ENCODE measurements at places on chromosomes 3 and 15. TPM values are rescaled to one million over a fixed set of nuclear protein-coding genes. Genes with fewer than 3 reads are reported as not detected.
A peak's percentile ranks its signal among the peaks of the same experiment; 100 is the strongest.

DNA sequence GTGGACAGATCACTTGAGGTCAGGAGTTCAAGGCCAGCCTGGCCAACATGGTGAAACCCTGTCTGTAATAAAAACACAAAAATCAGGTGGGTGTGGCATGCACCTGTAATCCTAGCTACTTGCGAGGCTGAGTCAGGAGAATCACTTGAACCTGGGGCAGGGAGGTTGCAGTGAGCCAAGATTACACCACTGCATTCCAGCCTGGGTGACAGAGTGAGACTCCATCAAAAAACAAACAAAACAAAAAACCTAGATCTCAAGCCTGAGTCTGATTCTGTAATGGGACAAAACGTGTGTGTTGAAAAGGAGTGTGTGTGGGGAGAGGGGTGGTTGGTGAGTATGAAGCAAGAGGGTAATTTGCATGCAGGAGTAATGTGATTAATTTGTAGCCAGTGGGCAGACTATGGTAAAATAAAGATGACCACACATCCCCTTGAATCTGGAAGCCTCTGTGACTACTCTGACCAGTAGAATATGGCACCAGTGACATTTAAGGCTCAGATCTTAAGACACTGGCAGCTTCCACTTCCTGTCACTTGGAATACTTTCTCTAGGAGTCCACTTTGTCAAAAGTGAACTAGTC is 18.4 kb upstream of the OPA1 start:
- no peak for DNase-seq

DNA sequence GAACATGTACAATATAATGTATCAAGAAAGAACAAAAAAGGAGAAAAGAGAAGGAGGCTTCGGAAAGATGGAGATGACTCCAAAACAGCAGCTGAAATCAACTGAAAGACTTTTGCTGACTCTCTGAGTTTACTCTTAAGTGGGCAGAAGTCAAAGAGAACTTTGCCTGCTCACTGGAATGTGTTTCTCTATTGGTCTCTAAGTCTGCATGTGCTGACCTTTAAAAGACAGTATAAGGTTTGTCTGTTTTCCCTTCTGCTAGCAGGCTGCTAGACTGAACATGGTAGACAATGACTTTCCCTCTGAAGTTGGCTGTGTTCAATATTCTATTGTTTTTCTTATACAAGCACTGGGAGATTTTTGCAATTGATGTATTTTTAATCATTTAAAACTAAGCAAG is 7.2 kb upstream of the MAP4 start:
- no peak for DNase-seq

DNA sequence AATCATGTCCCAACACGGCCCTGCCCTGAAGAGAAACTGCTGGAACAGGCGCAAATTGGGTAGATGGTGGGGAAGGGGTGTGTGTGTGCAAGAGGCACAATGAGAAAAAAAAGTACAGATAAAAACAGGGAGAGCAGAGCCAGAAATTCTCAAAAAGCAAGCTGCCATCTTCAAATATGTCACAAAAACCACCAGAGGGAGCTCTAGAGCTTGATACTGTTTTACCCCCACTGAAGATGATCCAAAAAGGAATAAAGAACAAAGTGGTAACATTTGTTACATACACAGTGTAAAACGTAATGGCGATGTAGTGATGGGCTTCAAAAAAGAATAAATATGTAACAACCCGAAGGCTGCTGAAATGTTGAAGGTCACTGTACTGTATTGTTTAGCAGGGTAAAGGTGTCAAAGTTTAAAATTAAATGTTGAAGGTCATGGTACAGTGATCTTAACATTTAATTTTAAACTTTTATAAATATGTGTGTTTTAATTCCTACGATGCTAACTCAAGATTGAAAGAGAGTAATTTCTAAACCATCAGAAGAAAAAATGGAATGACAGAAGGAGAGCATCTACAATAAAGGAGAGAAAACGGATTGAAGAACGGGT is 6.0 kb downstream of the SNRPA1 start:
- peak; percentile 25 for DNase-seq

GRCh38 chr3:33144433-33144832 is 30.6 kb downstream of the CRTAP start:
- DNase-seq: peak; percentile 22

- DNase-seq: no peak
Observed at GRCh38 chr15:68204776-68205557, at the start of gene CALML4. Gene CALML4, minus strand, starts transcription at chr15:68205332. Its CDS starts 85 bp downstream, at chr15:68205247.

DNA sequence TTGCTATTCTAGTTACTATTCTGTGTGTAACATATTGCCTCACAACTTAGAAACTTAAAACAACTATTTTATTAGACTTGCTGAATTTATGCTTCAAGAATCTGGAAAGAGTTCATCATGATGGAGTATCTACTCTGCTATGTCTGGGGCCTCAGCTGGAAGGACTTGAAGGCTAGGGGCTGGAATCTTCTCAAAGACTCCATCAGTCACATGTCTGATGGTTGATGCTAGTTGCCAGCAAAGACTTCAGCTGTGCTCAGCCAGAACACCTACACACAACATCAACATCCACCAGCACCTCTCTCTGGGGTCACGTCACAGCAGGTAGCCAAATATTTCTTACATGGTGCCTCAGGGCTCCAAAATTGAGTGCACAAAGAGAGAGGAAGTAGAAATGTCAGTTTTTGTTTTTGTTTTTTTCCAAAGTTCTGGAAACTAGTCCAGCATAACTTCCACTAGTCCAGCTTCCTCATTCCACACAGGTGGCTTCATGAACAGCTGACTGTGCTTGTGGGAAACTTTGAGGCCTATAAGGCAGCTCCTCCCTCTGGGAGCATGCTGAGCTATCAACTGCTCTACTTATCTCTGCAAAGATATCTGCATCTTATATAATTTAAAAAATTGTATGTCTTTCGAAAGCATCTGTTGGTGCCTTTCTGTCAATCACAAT is 325.4 kb upstream of the AGTR1 start:
- DNase-seq: no peak

DNA sequence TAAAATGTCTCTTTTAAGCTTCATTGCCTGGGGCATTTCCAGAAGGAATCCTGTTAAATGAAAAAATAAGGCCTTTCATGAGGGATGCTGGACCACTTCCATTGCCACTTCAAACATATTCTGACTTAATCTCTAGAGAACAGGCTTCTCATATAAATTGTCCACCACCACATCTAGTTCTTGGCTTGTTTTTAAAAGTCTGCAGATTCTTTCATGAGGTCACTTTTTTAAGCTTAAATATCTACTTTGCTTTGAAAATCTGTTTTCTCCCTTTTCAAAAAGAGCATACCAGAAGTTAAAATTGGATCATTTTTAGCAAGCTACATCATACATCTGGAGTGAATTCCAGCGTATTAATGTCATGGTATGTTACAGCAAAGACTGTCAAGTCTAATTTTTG is 131.6 kb downstream of the C3orf70 start:
- no peak for DNase-seq

GRCh38 chr15:62601777-62602545 is 436.9 kb upstream of the C2CD4B start:
- no peak for DNase-seq

GRCh38 chr3:18010001-18010400 is 267.6 kb upstream of the TBC1D5 start:
- no peak for DNase-seq

DNA sequence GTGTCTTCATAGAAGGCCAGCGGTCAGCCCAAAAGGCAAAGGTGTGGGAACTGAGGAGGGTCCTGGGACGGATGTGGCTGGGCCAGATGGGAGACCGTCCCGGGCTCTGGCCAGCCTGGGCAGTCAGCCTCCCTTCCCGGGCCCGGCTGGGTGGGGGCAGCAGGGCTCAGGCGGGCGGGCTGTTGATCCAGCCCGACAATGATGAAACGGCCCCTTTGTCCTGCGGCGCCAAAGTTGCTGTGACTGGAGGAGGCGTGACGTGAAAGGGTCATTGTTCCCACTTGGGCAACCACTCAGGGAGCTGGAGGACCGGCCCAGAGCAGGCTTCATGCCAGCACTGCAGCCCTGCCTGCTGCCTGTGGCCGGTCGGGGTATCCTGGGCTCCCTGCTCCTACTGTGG is 16.5 kb downstream of the DUSP7 start:
- no peak for DNase-seq

DNA sequence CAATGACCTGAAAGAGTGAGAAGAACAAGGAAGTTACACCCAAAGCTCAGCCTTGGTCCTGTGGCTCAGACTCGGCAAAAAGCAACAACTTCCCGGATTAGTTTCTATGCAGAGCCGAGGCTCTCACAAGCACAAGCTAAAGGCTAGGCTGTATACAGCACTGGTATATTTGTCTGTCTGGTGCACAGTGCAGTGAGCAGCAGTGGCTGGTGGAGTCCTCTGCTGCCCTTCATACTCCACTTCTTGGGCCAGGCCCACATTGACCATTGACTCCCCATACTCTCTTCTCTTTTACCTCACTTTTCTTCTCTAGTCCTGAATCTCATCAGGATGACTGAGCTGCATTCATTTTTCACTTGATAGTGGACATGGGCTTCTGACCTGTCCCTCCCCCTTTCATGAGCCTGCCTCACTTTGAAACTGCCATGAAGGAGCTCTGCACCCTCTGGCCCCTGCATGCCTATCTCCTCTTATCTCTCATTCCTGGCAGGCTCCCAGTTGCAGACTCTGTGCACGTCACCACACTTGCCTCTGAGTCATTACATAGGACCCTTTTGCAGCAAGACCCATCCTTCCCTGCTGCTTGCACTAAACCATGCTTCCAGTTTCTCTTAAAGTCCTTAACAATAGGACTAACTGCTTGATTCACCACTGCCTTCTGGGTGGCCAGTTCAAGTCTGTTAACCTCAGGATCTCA is 379.3 kb downstream of the NTRK3 start:
- DNase-seq: no peak

- DNase-seq: no peak
Observed at GRCh38 chr3:130688015-130688688, 58.5 kb downstream of the PIK3R4 start.

DNA sequence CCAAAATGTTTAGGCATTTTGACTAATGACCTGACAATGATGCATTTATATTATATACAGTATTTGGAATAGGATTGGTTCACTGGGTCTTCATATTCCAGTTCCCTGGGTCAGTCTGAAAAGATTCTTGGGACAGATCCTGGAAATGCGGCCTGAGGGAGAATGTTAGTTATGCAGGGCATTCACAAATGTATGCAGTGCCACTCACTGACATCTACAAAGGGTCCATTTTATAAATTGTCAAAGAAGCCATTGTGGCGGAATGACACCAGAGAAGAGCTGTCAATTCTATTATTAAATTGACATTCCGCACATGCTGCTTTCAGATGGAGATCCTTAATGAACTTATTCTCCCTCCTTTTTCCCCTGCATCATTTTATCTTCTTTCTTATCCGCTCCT is 176.6 kb downstream of the VGLL3 start:
- no peak for DNase-seq

GRCh38 chr3:193865339-193865738 is 270.6 kb upstream of the HES1 start:
- no peak for DNase-seq

DNA sequence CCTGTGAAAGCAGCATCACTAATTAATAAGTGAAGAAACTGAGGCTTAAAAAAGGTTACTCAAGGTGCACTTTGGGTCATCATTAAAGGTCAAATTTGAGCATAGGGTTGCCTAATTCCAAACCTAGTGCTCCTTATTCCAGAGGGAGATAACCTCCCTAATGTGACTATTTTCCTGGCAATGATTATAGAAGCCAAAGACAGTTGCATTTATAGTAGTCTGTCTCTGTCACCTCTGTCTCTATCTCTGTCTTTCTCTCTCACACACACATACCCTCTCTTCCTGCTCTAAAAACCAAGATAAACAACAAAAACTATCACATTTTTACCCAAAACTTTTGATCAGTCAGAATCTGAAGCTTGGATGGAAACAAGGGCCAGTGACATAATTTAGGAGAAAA is 172.0 kb upstream of the LMCD1 start:
- no peak for DNase-seq

DNA sequence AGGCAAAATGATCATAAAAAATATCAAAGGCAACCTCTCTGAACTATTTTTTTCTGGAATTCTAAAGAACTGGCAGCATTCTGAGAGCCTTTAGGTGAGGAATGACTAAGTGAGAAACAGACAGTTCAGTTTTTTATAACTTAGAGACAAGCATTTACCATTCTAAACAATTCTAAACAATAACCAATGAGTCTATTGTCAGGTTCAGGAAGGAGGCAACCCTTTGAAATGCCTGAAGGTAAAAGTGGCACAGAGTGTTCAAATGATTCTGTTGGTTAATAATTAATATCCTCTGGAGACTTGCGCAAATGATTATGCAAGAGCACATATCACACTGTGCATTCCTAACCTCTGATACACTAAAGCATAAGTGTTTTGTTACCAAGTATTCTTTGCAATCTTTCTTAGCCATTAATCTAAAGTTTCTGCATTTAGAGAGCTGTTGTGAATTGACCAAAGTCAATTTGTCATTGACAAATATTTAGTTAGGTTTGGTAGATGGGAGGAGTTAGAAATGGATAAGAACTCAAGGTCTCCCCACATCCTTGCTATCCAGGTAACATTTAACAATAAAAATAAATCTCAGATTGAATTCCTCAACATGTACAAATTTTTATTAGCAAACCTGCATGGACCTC is 9.2 kb upstream of the TGFBR2 start:
- DNase-seq: no peak

DNA sequence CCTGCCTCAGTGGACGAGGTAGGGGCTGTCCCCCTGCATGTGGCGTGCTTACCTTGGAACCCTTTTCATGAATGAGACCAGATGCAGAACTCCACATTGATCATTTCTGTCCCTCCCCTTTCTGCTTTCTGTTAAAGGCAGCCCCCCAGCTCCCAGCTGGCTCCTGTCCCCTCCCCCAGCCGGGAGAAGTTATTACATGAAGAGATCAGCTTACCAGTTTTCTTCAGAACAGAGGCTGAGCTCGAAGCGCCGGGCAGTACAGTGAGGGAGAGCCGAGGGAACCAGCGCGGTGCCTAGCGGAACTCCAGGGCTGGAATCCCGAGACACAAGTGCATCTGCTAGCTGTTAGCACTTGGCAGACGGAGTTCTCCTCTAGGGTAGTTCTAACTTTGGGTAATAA is 263.3 kb upstream of the NR2E3 start:
- no peak for DNase-seq

DNA sequence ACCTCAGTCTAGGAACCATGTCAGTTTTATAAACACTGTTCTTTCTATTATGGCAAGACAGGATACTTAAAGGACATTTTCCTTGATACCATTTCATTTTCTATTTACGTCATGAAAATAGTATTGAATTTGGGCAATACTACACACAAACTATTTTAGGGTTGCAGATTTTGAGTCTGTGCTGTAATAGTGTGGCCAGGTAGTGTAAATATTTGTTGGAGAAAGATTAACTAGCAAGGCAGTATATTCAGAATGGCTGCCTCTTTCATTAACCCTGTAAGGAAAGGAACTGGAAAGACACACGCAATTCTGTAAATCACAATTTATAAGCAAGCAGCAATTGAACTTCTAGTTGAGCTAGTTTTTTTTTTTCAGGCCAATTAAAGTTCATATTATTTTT is 2.0 kb downstream of the CTXND1 start:
- no peak for DNase-seq

- no peak for DNase-seq
Observed at GRCh38 chr15:62133141-62133540, 31.9 kb downstream of the C2CD4B start.

GRCh38 chr15:88776646-88777045 is 26.6 kb upstream of the ACAN start:
- DNase-seq: no peak

The SPRED1 gene
- 1.5 TPM for total RNA-seq

The SLC22A14 gene
- 0.14 TPM for total RNA-seq

The PPP1R14D gene
- not detected for total RNA-seq

The CAPN3 gene
- 9.0 TPM for total RNA-seq

The SH2D7 gene
- not detected for total RNA-seq

The SAMD7 gene
- not detected for total RNA-seq

The SLC12A1 gene
- not detected for total RNA-seq

The MKRN3 gene
- total RNA-seq: 2.1 TPM

The GJD2 gene
- not detected for total RNA-seq

The DUOXA2 gene
- total RNA-seq: not detected
